Cortex of kidney (tissue), 1 donor: ENCODE measurements at places on chromosomes 3 and 15.

- DNase-seq: no peak
Measured at GRCh38 chr3:80232760-80233159, 465.0 kb upstream of the ROBO1 start.

GRCh38 chr3:60855250-60855649 lies 396.0 kb downstream of the FHIT start:
- no peak for DNase-seq

DNA sequence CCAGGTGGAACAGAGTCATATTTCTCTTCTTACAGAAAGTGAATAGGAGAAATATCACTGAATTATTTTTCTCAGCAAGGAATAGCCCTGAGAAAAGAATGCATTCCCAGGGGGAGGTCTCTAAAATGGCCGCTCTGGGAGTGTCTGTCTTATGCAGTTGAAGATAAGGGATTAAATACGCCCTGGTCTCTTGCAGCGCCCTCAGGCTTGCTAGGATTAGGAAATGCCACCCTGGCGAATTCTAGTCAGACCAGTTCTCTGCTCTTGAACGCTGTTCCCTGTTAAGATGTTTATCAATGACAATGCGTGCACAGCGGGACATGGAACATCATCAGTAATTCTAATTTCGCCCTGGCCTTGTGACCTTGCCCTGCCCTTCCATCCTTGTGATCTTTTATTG lies 949.0 kb upstream of the SEMA6D start:
- DNase-seq: no peak

DNA sequence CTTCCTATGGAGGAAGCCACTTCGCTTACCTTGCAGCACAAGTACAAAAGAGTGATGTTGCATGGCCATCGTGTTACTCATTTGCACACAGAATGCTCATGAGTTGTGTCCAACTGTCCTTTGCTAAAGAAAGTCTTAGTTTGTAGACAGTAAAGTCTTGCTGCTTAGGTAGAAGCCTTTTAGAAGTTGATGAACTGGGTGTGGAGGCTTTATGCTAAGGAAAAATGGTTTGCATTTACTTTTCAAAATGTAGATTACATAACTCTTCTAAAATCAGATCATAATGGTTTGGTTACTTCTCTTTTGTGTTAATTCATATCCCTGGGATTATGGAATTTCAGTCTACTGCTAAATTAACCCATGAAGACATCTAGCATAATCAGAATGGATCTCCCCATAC lies 84.5 kb upstream of the FLNB start:
- no peak for DNase-seq

- no peak for DNase-seq
Measured at GRCh38 chr3:12957339-12957738, 115.9 kb downstream of the IQSEC1 start.

GRCh38 chr3:53255775-53256703 lies at the start of gene TKT:
TSS of gene TKT (minus strand) at chr3:53256022. CDS start at chr3:53255942, 80 bp downstream.
- no peak for DNase-seq

GRCh38 chr15:50277370-50277769 lies 11.8 kb upstream of the HDC start:
- no peak for DNase-seq

- no peak for DNase-seq
Measured at GRCh38 chr3:81013360-81013759, 748.1 kb downstream of the GBE1 start.

GRCh38 chr3:43062564-43063040 lies 43.3 kb downstream of the POMGNT2 start:
- no peak for DNase-seq

DNA sequence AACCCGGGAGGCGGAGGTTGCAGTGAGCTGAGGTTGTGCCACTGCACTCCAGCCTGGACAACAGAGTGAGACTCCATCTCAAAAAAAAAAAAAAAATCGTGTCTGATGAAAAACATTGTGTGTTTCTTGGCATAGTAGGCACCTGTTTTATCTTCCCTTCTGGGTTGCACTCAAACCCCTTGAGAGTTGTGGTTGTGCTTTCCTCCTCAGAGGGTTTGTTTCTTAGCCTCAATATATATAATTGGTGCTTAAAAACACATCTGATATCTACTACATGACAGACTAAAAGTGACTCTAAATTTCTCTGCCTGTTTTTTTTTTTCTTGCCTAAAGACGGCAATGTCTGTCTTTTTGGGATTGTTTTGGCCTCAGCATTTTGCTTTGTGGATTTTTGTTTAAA lies 7.6 kb downstream of the NR1D2 start:
- no peak for DNase-seq

DNA sequence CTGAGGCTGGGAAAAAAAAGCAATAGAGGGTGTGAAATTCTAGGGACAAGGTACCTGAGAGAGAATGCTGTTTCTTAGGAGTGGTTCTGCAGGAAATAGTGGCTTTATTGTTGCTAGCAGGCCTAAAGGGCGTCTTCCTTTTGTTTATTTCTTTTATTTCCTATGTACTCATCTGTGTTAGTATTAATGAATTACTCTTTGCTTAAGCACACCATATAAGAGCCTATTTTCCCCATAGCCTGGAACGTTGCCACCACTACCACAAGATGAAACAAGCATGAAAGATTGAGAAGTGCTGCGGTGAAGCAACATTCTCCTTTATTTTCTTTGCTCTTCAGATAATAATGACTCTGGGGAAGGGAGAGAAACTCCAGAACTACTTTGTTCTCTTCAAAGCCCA lies 21.3 kb upstream of the GOLIM4 start:
- DNase-seq: no peak

GRCh38 chr3:10015461-10015904 lies 10.8 kb upstream of the FANCD2 start:
- no peak for DNase-seq

DNA sequence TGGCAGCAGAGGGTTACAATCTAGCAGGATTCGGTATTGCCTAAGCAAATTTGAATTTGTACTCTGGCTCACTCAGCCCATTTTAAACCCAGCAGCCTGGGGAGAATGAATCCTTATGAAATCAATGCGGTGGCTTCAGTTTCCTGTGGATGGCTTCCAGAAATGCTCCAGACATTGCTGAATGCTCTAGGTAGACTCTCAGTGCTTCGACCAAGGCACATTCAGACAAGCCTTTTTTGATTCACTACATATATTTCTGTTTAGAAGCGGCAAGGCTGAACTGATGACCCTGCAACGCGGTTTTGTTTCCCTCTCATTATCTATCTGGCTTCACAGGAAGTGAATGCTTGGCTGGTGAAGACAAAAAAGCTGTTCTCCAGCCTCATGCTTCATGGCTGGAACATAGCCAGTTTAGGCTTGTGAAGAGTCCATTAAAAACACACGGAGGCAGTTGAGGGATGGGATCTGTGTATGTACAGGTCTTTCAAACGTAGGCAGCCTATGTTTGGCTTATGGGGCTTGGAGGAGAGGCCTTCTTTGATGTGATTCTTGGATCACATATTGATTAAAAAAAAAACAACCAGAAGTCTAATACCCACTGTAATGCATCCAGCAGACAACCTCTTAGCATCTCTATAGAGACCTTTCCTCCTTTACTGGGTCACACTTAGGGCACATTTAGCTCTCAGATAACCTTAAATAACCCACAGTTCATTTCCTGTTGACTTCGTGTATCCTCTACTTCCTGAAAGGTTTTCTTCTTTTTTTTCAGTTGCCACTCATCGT lies 400.2 kb upstream of the TBL1XR1 start:
- no peak for DNase-seq

DNA sequence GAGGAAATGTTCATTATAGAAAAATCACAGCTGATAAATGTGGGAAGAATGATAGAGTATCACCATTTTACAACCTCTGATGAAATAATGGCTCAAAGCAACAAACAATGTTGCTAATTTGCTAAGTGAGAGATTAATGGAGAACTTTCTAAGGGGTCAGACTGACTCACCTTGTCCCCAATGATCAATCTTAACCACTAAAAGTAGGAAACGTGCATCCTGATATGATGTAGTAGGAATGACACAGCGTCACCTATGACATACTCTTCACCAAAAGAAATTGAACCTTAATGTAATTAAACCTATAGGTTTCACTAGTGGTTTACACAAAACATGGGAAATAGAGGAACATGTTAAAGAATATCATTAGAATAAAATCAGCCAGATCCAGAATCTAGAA lies 35.1 kb upstream of the MLF1 start:
- no peak for DNase-seq

GRCh38 chr3:77320514-77320913 lies 280.6 kb downstream of the ROBO2 start:
- no peak for DNase-seq

DNA sequence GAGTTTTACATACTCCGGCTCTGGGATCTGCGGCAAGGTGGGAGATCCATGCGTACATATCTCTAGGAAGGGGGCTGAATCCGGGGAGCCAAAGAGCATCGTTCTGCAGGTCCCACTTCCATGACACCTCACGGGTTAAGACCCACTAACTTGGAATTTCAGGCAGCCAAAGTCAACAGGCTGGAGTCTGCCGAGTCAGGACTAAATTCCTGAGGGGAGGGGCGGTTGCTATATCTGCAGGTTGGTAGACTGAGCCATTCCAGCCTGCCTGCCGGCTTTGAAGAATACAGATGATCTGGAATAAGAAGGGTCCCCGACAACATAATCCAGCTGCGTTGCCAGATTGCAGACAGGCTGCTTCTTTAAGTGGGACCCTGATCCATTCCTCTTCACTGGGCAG lies 65.4 kb upstream of the PEX5L start:
- no peak for DNase-seq
